CD4-positive, alpha-beta T cell treated with Interferon alpha-2 for 1 hour (primary cell): ENCODE measurements at places on chromosomes 6 and 20.

DNA sequence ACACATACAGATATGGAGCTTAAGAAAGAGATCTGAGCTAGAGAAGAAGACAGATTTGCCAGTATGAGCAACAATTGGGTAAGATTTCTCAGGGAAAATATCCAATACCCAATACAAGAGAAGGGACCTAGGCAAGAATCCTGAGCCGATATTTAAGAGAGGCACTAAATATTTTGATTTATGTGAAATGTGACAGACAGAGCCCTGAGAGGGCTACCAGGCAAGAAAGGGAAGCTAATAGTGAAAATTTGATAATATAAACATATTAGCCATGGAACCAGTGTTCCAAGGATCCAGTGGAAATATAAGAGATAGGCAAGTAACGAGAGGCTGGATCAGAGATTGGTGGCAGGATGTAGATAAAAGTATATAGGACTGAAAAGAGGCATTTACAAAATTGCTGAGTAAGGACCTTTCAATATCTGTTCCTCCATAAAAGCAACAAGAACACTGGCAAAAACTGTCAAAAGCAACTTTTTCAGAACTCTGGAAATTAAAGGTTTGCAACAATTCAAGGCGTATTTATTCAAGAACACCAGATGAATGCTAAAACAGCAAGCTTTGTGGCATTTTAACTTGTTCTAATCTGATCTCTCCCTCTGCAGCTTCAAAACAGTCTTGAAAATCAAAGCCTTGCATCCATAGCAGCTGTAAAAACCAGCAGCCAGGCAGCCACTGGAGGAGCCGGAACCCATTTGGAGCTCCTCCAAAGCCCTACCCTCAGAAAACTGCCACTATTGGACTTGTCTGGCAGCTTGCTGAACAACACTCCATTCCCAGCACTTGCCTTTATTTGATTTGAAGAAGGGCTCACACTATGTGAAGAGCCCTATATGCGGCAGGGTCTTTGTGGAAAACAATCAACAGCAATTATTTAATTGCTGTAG lies 58.8 kb downstream of the REV3L start:
- no peak for DNase-seq

- no peak for DNase-seq
These were observed 32.0 kb downstream of the GNAS-AS1 start for GRCh38 chr20:58818586-58819285.

DNA sequence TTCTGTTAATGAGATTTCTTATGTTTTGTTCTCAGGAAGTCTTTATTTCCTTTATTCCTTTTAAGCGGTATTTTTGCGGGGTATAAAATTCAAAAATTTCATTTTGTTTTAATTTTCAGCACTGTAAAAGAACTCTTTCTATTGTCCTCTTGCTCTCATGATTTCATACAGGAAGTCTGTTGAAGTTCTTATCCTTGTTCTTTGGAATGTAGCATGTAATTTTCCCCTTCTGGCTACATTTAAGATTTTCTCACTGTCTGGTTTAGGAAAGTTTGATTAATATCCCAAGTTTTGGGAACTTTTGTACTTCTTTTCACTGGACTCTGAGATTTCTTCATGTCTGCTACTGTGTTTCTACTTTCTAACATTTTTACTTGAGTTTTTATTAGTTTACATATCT lies 581.4 kb upstream of the GJE1 start:
- DNase-seq, result no peak

GRCh38 chr6:109595998-109596397 lies 95.0 kb downstream of the AK9 start:
- peak; percentile 5 for DNase-seq

GRCh38 chr6:71768356-71768755 lies 118.0 kb upstream of the RIMS1 start:
- no peak for DNase-seq

DNA sequence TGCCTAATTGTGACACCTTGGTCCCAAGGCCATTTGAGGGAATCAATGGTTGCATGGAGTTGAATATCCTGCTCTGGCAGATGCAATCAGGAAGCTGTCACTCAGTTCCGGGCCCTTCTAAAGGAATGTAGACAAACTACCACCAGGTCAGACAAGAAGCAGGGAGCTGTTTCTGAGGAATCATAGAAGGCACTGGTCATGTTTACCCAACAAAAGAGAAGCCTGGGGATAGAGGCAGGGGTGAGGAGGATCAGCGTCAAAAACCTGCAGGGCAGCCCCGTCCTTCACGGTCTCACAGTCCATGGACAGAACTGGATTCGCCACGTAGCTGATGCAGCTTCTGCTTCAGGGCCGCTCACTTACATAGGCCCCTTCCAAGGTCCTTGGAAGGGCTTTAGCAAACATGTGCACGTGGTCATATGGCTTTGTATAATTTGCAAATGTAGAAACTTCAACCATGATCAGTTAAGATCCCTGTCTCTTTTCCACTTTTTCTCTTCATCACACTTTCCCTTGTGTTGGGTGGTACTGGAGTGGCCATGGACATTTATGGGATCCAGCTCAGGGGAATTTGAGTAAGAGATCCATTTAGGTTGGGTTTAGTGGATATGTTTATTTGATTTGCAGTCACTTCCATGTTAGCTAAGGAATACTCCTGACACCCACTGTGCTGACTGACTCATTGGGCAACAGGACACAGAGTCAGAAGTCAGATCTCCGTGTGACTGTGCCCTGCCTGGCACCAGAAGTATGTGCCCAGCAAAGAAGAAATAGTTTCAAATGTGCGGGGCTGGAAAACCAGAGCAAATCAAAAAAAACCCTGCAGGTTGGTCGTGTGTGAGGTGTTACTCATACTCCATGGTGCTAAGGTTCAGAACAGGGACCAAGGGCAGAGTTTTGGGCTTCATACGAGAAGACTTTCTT lies 60.0 kb upstream of the ZFAND3 start:
- DNase-seq, result no peak

DNA sequence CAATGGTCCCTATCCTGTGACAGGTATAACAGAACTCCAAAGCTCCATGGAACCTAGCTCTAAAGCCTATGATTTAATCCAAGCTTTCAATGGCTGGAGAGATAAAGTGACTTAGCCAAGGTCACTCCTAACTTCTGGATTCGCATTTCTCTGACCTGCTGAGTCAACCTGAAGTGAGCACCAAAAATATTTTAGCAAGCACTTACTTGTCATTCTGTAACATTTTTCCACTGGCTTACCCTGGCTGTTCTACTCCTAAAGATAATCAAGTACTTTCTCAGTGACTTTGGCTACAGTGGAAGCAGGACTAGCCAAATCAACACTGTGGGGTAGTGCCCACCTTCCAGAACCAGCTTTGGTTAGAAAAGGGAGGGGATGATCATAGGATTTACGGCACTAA lies 188.3 kb downstream of the OGFRL1 start:
- no peak for DNase-seq

DNA sequence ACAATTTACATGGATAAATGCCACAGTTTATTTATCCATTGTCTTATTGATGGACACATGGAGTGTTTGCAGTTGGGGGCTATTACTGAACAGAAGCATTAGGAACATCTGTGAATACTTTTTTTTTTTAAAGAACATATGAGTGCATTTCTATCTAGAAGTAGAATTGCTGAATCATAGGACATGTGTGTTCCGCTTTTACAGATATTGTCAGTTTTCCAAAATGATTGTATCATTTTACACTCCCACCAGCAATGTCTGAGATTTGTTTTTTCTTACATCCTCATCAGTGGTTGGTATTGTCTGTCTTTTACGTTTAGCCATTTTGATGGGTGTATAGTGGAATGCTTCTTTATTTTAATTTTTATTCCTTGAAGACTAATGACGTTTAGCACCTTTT lies 42.0 kb upstream of the ASIP start:
- no peak for DNase-seq

- no peak for DNase-seq
These were observed 2.4 kb upstream of the EFHC1 start for GRCh38 chr6:52417675-52418111.

GRCh38 chr6:4806337-4806725 lies 30.1 kb downstream of the CDYL start:
- DNase-seq, result no peak

DNA sequence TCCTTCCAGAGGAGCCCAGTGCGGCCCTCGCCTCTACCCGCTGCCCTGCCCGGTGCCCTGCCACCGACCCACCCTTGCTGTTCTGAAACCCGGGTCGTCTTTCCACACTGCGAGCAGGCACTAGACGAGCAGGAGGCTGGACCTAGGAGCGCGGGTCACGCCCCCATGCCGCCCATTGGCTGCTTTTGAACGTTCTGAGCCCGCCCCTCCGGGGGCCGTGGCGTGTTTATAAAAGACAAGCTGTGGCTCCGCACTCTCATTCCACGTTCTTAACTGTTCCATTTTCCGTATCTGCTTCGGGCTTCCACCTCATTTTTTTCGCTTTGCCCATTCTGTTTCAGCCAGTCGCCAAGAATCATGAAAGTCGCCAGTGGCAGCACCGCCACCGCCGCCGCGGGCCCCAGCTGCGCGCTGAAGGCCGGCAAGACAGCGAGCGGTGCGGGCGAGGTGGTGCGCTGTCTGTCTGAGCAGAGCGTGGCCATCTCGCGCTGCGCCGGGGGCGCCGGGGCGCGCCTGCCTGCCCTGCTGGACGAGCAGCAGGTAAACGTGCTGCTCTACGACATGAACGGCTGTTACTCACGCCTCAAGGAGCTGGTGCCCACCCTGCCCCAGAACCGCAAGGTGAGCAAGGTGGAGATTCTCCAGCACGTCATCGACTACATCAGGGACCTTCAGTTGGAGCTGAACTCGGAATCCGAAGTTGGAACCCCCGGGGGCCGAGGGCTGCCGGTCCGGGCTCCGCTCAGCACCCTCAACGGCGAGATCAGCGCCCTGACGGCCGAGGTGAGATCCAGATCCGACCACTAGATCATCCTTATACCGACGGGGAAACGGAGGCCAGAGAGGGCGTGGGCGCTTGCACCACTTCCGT lies at the start of gene ID1:
TSS of gene ID1 (plus strand) at position 259 of the 871 bp plus-strand sequence. CDS start at position 358, 99 bp downstream.
- DNase-seq, result peak; percentile 93

- no peak for DNase-seq
These were observed 329.8 kb downstream of the KIF16B start for GRCh38 chr20:16243470-16243869.

DNA sequence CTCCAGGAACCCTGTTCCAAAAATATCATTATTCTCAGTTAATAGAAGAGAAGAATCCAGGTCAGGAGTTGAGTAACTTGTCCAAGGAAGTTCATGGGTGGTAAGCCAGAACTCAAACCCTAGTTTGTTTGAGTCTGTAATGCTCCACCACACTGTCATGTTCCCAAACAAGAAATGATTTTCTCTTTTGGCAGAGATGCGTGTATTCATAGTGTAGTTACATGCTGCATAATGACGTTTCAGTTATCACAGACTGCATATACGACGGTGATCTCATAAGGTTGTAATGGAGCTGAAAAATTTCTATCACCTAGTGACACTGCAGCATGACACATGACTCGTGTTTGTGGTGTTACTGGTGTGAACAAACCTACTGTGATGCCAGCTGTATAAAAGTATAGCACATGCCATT lies 102.6 kb downstream of the TULP4 start:
- no peak for DNase-seq

DNA sequence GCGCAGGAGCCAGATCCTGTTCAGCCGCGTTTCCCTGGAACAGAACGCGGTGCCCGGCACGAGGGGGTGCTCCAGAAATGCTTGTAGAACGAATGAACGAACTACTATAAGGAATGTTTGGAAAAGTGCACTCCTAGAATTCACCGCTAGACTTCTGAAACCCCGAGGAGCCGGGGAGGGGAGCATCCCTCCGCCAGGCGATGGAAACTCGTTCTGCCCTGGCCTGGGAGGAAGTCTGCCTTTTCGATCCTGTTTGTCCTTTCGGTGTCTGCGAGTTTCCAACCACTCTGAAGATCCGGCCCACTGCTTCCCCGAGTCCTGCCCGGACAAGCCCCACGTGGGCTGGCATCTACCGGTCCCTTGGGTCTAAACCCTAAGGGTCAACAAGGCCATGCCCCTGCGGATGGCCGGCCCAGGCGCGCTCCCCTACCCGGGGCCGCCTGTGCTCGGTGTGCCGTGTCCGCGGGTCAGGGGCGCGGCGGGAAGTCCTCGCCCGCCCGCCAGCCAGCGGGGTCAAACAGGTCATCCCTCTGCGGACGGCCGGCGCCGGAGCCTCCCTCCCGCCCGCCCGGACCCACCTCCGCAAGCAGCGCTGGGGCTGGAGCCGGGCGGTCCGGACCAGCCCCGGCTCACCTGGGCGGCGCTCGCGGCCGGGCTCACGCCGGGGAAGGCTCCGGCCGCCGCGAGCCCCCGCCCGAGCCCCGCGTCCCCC lies 526 bp downstream of the SULF2 start:
- DNase-seq, result no peak

GRCh38 chr6:166645896-166646295 lies 18.8 kb upstream of the RPS6KA2 start:
- DNase-seq, result no peak

- no peak for DNase-seq
These were observed 282.2 kb downstream of the PTPRK start for GRCh38 chr6:128238225-128238624.

- DNase-seq, result no peak
These were observed 11.4 kb downstream of the RMND1 start for GRCh38 chr6:151440498-151440897.
